ENCODE measurements at places on chromosomes 5 and 9.

GRCh38 chr5:1461396-1461795 lies 16.2 kb upstream of the SLC6A3 start:
- DNase-seq = no peak

DNA sequence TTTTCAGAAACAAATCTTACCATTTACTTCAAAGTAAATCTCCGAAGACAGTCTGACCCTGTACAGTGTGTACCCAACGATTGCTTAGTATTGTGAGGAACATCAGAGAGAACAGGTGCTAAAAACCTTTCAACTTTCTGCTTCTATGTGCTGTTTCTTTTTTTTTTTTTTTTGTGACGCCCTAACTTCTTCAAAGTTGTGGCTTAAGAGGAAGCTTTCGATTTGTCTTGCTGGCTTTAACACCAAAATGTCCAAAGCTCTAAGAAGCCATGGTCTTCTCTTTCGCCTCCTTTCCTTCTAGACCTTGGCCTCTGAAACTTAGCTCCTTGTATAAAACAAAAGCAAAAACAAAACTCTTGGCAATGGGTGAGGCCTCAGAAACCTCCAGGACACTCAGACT lies 1.2 kb downstream of the TNFSF8 start:
- DNase-seq = no peak

DNA sequence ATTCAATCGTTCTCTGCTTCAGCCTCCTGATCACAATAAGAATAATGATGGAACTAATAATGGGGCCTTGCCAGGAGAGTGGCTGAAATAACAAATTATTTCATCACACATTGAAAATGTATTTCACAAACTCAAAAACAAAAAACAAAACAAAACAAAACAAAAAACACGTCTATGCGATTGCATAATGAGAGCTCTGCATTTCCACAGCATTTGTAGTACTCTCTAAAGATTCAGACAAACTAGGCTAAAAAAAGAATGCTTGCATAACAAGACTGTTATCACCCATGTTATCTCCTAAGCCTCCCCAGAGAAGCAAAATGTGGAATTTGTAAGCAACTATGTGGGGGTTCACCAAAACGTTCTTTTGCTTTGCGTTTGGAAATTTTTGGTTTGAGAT lies 48.1 kb downstream of the PRELID2 start:
- DNase-seq = no peak

DNA sequence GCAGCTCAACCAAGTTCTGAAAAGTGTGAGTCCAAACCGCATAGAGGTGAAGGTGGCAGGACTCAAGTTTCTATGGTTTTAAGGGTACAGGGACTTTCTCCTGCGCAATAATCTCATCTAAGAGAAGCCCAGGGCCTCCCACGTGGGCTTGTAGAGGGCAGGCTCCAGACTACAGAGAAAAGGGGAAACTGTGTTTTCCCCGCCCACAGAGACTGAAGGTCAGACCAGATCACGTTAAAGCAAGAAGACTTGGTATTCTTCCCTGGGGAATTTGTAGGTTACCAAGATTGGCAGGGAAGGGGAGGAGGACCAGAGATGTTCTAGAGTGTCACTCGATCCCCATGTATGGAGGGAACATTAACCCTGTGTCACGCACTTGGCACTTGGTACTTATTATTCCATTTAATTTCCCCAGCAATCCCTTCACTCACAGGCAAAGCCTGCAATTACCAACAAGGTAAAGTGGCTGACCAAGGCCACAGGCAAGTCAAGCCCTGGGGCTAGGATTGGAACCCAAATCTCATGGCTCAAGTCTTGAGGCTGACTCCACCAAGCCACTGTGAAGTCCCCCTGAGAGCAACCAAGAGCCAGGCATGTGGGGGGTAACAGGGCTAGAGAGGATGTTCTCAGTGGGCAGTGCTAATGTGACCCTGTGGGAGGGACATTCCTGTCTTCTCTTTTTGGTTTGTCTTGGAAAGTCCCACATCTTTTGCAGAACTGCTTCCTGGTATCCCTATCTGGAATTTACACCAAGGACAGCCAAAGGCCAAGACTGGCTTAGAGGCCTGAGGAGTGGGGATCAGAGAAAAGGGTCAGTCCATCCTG lies 18.3 kb upstream of the NEK6 start:
- no peak for DNase-seq

- DNase-seq = no peak
Observed at GRCh38 chr5:154850255-154851062, at the start of gene FAXDC2. Gene FAXDC2 (minus strand): TSS chr5:154850603. CDS start chr5:154838178, 12,425 bp downstream.

DNA sequence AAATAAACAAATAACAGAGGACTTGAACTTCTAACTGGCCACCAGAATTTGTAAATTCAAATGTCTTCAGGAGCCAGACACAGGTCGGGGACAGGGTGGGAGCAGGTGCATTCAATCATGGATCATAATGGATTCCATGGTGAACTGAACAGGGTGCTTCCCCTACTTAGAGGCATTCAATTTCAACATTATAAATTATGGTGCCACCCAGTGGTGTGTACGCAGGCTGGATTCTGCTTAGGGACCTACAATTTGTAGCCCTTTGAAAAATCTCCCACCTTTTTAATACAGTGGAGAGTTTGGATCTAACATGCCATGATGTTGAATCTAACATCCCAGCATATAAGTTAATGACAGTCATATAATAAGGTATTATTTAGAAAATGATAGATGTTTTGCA lies 22.3 kb downstream of the KLF9 start:
- DNase-seq = no peak

GRCh38 chr5:73298772-73299630 lies 126.0 kb downstream of the TMEM174 start:
- no peak for DNase-seq
